Brain (organoid and tissue), 16 donors: ENCODE measurements at places on chromosomes 4 and X.

GRCh38 chrX:154800478-154801210 is 4.6 kb downstream of the MPP1 start:
- DNase-seq: no peak

GRCh38 chr4:124839786-124840390 is 127.4 kb upstream of the ANKRD50 start:
- DNase-seq: no peak

DNA sequence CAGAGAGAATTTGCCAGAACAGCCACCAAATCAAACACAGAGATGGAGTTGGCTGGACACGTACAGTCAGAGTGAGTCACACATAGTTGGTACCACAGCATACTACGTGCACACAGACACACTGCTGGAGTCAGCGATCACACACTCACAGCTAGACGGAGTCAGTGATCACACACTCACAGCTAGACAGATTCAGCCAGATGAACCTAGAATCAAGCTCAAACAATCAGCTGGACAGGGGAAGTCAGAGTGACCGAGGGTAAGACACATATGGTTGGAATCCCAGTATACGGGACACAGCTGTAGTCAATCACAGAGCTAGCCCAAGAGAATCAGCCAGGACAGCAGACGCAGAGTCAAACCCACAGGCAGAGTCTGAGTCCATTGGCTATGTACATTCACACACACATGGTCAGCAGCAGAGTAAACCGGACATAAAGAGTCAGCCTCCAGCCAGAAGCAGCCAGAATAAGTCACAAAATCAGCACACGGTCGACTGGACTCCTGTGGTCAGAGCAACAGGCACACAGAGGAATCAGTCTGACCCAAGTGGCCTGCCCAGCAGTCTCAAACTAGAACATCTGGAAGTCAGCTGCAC is 4.6 kb downstream of the SLC38A5 start:
- DNase-seq: no peak

DNA sequence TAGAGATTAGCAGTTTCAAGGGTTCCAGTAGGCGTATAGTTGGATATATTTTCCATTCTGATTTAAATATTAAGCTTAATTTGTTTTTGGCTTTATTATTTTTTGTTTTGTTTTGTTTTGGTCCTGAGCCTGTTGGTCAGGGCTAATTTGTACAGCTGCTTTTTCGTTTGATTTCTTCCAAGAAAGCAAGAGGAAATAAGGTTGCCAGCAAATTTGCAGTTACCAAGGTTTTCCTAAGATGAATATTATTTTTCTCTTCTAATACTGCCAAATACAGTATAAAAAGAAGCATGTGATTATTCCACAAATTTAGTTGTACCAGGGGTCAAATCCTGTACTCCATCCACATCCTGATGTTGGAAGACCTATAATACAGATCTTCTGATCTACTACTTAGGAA is 24.9 kb downstream of the PLAC1 start:
- DNase-seq: no peak

DNA sequence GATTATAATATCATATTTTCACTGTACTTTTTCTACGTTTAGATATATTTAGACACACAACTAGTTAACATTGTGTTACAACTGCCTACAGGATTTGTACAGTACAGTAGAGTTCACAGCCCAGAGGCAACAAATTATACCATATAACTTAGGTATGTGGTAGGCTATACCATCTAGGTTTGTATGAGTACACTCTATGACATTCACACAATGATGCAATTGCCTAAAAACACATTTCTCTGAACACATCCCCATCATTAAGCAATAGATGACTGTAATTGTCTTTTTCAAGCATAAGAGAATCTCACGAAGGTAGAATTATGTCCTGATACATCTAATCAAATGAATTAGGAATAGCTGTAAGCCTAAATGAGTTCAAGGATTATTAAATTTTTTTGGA is 12.3 kb upstream of the TIGD2 start:
- DNase-seq: no peak

DNA sequence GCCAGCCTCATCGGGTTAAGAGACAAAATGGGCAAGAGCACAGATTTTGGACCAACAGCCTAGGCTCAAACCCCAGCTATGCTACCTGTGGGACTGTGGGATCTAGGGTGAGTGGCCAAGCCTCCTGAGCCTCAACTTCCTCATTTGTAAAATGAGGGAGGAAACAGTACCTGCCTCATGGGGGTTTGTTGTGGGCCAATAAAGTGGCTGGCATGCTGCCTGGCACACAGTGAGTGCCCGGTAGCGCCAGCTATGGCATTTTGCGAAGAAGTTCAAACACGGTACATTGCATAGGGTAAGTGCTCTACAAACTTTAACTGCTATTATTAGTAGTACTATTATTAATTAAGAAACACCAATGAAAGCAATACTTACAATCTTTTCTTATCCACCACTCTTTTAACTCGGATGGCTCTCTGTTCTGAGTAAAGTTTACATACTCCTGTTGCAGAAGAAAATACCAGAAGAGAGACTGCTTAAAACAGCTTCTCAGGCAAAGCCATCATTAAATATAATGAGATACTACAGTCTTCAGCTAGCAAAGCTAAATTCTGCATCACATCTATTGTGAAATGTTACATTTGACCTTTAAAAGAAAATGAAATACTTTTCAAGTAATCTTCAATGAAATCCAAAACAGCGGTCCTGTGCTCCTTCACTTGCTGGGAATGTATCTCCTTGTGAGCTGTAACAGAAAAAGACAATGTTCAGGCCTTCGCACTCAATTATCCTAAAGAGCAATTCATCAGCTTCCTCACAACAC is 70.1 kb downstream of the NSG1 start:
- DNase-seq: no peak

GRCh38 chr4:170083541-170083940 is 6.2 kb downstream of the AADAT start:
- no peak for DNase-seq

DNA sequence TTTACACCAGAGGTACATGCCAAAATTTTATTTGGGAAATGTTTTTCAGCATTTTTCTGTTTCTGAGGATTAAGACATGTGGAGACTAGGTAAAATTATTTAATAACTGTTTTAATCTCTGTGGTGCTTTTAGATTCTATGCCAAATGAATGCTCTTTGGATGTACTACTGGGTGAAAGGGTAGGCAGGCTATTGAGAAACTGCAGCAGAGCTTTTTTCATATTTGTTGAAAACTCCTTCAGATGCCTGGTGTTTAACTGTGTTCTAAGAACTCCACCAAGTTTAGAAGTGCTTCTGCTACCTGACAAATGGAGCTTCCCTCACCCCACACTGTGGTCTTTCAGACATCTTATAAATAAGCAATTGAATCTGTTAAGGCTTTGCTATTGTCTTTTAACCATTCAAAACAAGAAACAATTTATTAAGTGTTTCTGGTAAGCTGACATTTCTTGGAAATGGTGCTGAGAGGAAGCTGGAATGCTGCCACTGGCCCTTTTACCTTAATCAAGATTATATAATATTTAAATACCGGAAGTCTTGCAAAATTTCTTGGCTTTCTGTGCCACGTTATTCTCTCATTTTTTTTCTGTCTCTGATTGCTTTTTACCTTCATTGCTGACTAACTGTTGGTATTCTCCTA is 51.2 kb upstream of the CYSLTR1 start:
- no peak for DNase-seq

DNA sequence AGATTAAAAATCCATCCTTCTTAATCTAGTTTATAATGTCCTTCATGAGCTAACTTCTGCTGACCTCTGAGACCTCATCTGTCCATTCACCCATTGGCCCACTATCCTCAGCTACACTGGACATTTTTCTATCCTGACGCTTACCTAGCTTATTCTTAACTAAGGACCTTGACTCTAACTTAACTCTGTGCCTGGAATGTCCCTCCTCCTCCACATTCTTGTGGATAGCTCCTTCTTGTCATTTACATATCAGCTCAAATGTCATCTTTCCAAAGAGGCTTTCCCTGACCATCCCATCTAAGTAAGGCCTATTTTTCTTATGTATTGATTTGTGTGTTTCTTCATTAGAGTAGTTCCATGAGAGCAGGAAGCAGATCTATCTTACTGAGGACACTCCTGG is 54.7 kb downstream of the ATXN3L start:
- no peak for DNase-seq

- no peak for DNase-seq
Measured at GRCh38 chr4:57094832-57095223, 15.4 kb downstream of the IGFBP7 start.

DNA sequence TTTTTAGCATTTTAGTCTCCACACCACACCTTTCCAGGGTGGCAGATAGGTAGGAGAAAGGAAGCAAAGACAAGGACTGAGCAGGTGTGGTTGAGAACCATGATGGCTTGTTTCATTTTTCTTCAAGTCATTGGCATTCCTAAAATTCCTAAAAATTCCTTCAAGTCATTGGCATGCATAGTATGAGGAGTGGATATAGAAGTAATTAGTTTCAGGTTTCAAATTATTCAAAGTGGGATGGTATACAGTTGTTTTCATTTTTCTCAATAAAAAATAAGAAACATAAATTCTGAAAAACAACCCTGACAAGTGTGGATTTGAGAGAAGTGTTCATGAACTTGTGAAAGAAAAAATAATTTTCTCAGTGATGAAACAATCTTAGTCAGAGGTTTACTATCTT is 22.3 kb upstream of the HERC3 start:
- no peak for DNase-seq

GRCh38 chr4:98659106-98659592 is 738 bp upstream of the TSPAN5 start:
- peak; percentile 45 for DNase-seq

DNA sequence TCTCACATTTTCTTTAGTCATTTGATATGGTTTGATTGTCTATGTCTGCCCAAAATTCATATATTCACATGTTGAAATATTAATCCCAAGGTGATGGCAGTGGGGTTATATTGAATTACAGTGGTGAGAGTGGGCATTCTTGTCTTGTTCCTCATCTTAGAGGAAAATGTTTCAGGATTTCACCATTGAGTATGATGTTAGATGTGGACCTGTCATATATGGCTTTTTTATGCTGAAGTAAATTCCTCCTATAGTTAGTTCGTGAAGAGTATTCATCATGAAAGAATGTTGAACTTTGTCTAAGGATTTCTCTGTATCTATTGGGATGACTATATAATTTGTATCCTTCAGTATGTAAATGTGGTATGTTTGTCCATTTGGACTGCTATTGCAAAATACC is 512.3 kb upstream of the EPHA5 start:
- no peak for DNase-seq
